ENCODE measurements at places on chromosomes 5 and 9.

- DNase-seq = no peak
Observed at GRCh38 chr5:128579639-128580038, 41.6 kb upstream of the FBN2 start.

- no peak for DNase-seq
Observed at GRCh38 chr9:99031319-99031718, 73.6 kb upstream of the TGFBR1 start.

- DNase-seq = no peak
Observed at GRCh38 chr9:81594415-81594814, 94.9 kb downstream of the TLE1 start.

DNA sequence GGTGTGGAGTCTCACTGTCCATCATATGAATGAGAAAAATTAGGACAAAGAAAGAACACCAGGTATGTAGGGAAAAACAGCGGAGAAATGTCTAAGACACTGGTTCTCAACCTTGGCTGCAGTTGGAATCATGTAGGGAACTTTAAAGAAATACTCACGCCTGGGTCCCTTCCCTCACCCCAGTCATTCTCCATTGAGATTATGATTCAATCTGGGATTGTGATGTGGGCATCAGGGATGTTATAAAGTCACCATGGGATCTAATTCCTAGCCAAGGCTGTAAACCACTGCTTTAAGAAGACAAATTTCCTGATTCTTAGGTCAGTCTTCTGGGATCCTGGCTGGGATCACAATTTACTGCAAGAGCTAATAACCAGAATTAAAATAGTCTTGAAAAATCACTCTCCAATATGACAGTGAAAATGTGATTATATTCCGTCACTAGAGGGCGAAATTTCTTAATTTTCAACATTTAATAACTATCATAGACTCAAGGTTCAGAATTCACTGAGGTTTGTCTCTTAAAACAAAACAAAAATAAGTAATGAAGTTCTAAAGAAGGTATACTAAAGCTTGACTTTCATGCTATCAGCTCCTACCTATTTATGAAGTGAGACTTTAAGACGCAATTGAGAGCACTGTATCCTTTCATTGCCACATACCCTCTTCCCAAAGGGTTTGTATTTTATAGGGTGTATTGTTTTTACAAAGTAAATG is 60.5 kb downstream of the GLDC start:
- no peak for DNase-seq

DNA sequence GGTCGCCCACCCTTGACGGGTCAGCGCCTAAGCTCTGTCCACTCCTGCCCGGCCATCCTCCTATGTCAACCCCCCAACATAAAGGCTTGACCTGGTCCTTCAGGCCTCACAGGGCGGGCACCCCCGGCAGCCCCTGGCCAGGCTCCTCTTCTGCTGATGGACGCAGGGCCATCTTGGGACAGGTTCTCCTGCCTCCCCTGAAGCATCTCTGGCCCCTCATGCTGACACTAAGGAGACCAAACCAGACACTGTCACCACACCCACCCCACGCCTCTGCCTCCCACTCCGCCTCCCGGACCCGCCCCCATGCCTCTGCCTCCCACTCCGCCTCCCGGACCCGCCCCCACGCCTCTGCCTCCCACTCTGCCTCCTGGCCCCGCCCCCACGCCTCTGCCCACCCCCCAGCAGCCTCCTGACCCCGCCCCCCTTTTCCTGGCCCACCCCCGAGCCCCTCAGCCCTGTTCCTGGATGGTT is 6.8 kb downstream of the OBP2A start:
- DNase-seq = no peak

DNA sequence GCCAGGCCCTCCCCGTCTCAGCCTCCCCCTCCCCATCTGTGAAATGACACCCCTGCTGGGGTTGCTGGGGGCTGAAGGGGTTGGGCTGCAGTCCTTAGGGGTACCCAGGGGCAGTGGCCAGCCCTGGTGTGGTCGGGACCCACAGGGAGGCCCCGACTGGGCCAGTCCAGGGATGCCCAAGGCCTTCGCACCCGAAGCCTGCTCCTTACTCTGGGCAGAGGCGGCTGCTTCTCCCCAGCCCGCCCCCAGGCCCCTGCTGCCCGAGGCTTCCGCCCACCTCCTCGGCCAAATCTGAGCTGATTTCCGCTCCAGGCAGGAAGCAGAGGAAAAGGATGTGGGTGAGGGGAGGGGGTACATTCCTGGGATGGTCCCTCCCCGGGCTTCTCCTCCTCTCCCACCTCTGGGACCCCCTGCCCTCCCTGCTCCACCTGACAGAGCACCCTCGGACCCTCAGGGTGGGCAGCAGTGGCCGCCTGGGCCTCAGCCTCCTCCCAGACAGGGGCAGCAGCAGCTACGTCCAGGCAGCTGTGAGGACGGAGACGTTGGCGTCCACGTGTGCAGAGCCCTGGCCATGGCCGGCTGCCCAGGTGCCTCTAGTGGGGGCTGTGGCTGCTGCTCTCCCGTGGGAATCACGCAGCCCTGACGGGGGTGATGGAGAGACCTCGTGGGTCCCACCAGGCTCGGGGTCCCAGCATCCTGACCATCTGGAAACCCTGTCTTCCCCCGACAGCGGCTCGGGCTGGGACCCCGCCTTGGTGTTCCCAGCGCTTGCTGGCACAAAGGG is 4.2 kb upstream of the NRARP start:
- DNase-seq = no peak

DNA sequence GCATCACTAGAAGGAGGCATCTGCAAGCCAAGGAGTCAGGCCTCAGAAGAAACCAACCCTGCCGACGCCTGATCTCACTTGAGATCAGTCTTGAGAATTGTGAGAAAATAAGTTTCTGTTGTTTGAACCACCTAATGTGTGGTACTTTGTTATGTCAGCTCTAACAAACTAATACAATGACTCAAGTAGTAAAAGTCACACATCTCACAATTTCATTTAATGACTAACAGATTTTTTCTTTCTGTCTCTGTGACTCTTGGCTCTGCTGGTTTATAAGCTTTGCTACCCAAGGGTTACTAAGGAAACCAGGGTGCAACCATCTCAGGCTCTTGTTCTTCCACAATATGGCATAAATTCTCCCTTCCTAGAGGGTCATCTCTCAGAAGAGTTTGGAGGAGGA is 315.8 kb upstream of the GRAMD2B start:
- no peak for DNase-seq

DNA sequence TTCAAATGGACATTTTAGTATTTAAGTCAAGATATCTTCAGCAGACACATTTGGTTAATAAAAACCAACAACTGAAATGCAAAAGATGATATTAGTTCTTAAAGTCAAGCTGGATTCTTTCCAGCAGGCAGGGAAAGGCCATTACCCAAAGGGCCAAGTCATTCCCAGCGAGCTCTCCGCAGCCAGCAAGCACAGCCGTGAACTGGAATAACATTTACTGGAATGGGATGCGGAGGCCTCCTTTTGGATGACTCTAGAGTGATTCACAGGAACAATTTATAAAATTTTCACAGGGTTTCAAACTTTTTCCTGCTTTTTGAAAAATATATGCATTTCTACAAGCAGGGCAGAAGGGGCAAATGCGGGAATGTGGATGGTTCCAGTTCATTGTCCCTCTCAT is 76.6 kb upstream of the DAB2 start:
- no peak for DNase-seq

DNA sequence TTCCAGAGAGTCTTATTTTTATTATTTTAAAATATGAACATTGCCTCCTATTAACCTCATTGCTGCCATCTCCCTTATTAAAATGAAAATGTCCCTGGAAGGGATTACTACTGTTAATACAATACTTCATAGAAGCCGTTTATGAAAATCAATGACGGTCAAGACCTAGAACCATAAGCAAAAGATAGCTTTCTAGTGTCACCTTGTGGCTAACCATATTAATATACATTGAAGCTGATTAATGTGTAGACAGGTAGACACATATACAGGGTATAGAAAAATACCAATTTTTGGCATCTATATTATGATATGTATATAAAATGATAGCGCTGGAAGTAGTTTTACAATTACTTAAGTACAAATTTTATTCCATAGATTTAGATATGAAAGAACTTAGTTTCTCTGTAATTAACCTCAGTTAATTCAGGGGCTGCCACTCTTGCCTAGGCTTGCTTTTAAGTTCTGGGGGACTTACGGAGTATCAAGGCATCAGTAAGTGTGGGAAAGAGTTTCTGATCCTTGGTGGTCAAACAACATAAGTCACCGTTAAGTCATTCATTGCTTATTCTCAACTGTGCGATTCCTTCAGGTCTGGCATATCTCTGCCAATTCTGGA is 2.5 kb upstream of the YTHDC2 start:
- no peak for DNase-seq

DNA sequence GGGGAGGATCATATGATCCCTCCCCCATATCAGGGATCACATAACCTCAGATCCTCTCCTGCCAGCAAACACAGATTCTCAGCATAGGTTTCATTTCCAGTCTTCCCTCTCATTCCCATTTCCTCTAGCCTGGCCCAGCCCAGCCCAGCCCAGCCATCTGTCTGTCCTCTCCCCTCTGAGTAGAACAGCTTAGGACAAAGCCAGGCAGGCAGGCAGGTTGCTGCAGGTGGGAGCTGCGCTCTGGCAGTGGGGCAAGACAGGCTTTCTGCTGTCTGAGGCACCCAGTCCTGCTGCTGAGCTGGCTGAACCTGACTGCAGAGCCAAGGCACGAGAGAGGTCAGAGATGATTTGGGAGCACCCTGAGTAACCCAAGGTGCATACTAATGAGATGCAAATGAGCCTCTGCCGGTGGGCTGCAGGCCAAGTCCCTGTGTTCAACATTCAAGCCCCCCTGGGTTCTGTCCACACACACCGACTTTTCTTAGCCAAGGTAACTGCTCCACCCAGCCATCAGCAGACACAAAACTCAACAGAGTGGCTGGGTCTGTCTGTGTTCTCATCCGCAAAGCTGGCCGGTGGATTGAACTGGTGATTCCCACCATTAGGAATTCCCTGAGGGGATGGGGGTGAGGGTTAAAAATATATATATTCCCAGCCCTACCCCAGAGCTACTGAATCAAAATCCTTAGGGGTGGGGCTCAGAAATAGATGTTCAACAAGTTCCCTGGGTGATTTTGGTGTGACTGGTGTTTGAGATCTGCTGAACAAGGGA is 9.1 kb downstream of the FAT2 start:
- DNase-seq = no peak

- no peak for DNase-seq
Observed at GRCh38 chr5:127011961-127012644, 18.3 kb downstream of the MARCHF3 start.

DNA sequence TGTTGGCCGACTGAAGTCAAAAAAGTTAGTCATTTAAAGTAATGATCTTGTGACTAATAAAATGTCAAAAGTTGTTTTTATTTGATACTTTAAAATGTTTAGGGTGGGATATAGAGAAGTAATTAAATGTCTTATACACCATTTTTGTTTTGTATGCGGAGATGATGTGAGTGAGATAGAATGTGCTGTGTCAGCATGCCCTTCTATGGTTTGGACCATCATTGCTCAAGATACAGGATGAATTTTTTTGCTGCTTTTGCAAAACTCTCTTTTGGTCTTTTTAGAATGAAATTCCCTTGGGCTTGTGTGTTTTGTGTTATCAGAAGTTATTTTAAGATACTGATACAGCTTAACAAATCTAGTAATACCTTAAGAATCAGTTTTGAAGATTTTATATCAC is 12.5 kb downstream of the SRFBP1 start:
- DNase-seq = no peak

DNA sequence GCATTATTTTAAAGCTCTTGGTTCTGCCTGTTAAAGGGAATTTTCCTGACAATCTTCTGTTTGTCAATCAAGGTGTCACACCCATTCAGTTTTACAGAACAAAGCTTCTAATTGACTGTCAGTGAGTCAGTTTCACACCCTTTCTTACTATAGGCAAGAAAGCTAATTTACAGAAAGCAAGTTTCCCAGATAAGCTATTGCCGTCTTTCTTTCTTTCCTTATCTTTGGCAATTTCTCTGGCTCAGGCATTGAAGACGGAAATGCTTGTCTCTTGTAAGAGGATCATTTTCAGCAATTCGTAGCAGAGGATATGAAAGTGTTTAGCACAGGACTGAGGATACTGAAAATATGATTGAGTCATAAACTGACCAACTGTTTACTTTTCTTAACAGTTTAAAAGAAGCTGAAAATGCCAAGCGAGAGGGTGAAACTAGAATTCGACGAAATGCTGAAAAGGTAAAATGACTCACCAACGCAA is 27.0 kb downstream of the SPINK5 start:
- DNase-seq = no peak

DNA sequence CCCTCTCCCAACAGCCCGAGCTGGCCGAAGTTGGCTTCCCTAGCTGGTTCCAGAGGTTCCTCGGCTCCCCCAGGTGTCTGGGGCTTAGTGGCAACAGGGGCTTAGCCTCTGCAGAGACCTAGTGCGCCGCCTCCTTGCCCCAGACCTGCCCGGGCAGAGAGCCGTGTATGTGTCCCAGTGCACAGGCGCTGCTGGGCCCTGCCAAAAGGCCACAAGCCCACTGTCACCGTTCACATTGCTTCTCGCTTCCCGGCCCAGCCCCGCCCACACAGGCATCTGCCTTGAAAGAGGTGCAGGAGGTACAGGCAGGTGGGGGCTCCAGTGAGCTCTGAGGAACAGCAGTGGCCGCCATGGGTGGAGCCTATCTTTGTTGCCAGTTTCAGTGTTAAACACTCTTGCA is 2.5 kb upstream of the CACFD1 start:
- no peak for DNase-seq

DNA sequence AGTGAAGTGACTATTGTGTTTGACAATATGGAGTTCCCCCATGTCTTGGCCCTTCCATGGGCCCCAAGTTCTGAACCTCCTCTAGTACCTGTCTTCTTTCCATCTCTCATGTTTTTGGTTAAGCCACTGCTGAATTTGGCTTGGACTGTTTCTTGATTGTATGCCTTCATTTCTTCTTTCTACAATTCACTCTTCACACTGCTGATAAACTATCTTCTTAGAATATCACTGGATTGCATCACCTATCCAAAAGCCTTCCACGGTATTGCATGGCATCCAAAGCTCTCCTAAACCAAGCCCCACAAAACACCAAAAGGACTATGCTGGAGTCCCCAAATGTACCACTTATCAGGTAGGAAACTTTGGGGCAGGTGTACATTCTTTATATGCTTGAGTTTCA is 4.3 kb upstream of the POC5 start:
- no peak for DNase-seq

GRCh38 chr9:121906074-121906870 is 186.8 kb downstream of the TTLL11 start:
- no peak for DNase-seq

- no peak for DNase-seq
Observed at GRCh38 chr5:171614511-171614910, 171.1 kb upstream of the SMIM23 start.

Data from central memory CD8-positive, alpha-beta T cell (primary cell).